DMS79 treated with DMSO at 0.1 percent for 48 hours (cell line): ENCODE measurements at places on chromosomes 3 and 15.

GRCh38 chr3:193240850-193241706 is at the start of gene PLAAT1:
Gene PLAAT1 (plus strand): TSS chr3:193241222. CDS start chr3:193255651, 14,429 bp downstream.
- peak; percentile 49 for DNase-seq

DNA sequence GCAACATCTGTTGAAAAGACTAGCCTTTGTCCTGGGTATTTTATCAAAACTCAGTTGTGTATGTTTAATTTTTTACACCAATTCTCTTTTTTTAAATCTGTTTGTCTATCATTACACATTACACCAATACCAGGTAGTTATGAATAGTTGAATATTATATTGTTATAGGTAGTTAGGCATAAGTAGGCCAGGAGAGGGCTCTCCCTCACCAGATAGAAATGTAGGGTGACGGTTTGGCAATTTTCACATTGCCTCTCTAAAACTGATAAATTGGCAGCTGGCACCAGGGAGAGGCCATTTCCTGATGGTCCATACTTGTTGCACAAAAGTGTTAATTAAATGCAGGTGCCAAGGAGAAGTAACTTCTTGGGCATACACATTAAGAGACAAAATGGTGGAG is 483.1 kb upstream of the EPHA6 start:
- DNase-seq: no peak

GRCh38 chr15:70505936-70506912 is 257.1 kb downstream of the UACA start:
- no peak for DNase-seq

DNA sequence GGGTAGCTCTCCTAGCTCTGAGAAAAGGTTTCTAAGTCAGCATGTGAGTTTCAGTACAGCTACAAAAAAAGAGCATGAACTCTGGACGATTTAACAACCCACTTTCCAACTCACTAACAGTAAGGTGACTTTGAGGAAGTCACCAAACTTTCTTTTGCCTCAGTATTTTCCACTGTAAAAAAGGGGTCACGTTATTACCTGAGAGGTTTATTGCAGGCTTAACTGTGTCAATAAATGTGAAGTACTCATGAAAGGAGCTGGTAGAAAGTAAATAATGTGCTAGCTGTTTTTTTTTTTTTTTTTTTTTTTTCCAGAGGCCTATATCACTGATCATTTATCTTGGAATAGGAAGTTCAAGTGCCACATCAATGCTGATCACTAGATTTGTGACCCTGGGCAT is 89.3 kb downstream of the PLSCR2 start:
- DNase-seq: no peak

- DNase-seq: no peak
These were observed 506.2 kb upstream of the IL12A start for GRCh38 chr3:159482241-159482993.

GRCh38 chr3:51955175-51955892 is at the start of gene GPR62:
Gene GPR62 (plus strand): TSS chr3:51955381. CDS start chr3:51955653, 272 bp downstream.
- DNase-seq: no peak

GRCh38 chr15:101579631-101580163 is 72.5 kb downstream of the TM2D3 start:
- no peak for DNase-seq

DNA sequence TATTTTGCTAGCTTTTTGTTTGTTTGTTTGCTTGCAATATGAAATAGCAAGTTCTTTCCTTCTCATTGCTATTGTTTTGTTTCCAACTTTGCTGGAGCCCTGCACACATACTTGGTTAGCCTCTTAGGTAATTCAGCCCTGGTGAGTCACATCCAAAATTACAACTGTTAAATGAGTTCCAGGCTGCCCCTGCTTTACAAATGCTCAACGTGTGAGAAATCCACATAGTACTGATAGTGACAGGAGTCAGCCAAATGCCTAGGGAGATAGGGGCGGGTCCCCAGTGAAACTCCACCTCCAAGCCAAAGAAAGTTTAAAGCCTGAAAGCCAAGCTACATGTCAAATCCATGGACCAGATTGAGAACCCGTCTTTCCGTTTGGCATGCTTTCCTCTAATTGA is 81.3 kb upstream of the RNF7 start:
- no peak for DNase-seq

GRCh38 chr3:40268802-40269524 is 40.5 kb upstream of the EIF1B start:
- no peak for DNase-seq

DNA sequence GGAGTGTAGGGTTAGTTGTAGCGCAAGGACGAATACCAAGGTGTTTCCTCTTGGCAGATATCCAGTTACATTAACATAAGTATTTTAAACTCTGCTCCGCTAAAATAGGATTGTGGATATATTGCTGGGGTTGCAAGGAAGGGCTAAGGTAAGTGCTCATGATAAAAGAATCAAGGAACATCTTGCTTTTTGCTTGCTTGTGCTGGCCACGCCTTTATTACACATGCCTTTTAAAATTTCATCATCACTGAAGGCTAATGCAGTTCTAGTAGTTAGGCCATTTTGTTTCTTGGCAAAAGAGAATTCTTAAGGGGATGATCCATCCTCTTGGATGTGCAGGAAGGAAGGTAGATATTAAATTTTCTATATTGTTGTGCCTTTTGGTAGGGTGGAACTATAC is 415.6 kb upstream of the TPM1 start:
- DNase-seq: no peak

- DNase-seq: no peak
These were observed 381.4 kb upstream of the TGFBR2 start for GRCh38 chr3:30225021-30225420.

- DNase-seq: no peak
These were observed 339.7 kb upstream of the EPHA3 start for GRCh38 chr3:88767746-88768145.

- no peak for DNase-seq
These were observed 98.7 kb downstream of the SLCO3A1 start for GRCh38 chr15:91952216-91952615.

GRCh38 chr3:13657660-13658435 is 108.9 kb downstream of the FBLN2 start:
- no peak for DNase-seq

GRCh38 chr3:152339881-152340505 is 71.3 kb downstream of the MBNL1 start:
- no peak for DNase-seq

DNA sequence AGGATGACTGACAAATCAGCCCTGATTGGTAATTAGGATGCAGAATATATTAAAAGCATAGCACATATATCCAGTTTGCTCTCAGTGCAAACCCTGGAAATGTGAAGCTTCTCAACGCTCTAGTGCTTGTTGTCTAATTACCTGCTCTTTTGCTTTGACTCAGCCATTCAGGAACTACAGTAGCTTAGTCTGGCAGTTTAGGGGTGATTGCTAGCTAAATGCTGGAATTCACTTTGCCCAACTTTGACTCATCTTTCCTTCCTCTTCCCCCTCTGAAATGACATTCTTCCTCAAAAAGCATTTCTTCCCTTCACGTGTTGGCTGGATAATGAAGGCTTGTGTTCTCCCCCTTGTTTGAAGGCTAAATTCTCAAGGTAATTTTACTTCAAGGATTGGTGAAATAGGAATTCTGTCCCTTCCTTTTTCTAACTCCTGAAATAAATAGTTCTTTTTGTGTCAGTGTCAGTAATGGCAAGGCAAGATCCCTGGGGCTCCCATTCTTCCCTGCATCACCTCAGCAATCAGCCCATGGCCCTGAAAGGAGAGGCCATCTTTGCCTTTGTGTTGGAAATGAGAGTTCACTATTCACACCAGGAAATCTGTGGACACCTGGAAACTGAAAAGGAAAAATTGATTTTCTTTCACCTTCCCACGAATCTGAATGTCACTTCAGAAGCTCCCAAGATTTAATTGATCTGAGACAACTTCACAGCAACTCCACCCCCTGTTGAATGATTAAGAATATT is 103.6 kb downstream of the ECT2 start:
- DNase-seq: no peak

GRCh38 chr15:49370782-49371181 is 52.3 kb upstream of the FGF7 start:
- DNase-seq: no peak

- no peak for DNase-seq
These were observed 96.3 kb upstream of the CHRM5 start for GRCh38 chr15:33871980-33872379.

- DNase-seq: no peak
These were observed 387.6 kb upstream of the RGMA start for GRCh38 chr15:93476491-93477177.

DNA sequence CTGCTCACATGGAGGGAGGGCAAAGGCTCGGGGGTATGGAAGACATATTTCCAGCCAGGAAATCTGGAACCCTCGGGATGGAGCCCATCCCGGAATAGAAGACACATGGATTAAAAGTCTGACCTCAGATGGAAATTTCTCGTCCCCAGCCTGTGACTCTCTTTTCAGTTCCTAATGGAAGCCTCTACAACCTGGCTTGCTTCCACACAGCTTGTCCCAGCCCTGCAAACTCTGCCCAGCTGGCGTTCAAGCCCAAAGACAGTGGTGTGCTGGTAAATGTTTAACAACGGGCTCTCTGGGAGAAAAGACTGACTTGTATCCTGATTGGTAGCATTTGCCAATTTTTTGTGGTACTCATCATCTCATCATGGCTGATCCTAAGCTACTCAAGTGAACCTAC is 35.6 kb upstream of the TLE3 start:
- no peak for DNase-seq

DNA sequence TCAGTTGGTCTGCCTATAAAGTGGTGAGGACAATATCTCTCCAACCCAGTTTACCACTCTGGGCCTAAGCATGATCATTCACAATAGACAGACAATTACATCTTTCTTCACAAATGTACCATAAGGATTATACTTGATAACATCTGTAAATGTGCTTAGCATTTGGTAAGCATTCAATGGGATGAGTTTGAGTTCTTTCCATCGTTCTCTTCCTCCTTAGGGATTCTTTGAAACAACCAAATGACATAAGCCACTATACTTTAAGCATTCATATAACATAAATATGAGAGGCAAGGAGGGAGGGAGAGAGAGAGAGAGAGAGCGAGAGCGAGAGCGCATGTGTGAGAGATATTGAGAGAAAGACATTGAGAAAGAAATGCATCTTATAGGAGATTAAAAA is 303.3 kb upstream of the CBLB start:
- no peak for DNase-seq

GRCh38 chr15:82709081-82709420 is 624 bp downstream of the AP3B2 start:
- peak; percentile 4 for DNase-seq

DNA sequence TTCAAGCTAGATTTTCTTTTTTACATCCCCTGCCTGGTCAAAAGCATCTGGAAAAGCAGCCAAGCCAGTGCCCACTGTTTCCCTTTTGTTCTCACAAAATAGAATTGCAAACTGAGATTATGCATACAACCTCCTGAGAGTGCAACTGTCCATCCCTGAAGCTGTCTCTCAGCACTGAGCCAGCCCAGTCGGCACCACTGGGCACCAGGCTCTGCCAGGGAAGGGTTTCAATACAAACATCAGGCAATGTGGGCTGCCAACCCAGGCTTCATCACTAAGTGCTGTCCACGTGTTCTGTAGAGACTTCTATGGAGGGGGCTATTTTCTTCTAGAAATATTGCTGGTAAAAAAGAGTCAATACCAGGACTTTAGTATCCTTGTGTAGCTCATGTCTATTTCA is 356.3 kb upstream of the TBL1XR1 start:
- no peak for DNase-seq

GRCh38 chr3:183586477-183586876 is 31.0 kb upstream of the KLHL6 start:
- no peak for DNase-seq

- no peak for DNase-seq
These were observed 336.1 kb downstream of the GBE1 start for GRCh38 chr3:81425198-81425868.

DNA sequence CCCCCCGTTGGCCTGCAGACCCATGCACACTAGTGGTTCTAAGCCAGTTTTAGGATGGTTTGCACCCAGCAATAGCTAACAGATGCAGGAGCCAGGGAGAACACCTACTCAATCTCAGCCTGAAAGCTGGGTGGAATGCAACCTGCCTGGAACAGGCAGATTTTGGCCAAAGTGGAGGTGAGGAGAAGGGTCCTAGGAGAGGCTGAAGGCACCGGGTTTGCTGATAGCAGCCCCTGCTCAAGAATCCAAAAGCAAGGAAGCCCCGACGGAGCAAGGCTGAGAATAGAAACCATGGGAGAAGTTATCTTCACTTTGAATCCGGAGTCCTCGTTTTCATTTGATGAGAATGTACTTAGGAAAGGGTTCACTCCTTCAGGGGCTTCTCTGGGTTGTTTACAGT is 9.9 kb downstream of the RRP9 start:
- no peak for DNase-seq

- DNase-seq: no peak
These were observed 9.5 kb downstream of the EBLN2 start for GRCh38 chr3:73070675-73071575.

DNA sequence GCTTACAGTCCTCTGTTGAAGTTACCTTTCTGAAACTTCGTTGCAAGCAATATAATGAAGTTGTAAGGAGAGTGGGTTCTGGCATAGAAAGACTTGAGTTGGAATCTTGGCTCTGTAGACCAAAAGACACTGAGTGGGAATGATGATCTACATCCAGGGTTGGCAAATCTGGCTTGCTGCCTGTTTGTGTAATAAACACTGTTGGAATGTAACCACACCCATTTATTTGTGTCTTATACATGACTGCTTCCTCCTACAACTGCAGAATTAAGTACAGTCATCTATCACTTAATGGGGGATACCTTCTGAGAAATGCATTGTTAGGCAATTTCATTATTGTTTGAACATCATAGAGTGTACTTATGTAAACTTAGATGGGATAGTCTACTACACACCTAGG is 178.4 kb upstream of the SUCLG2 start:
- DNase-seq: no peak

DNA sequence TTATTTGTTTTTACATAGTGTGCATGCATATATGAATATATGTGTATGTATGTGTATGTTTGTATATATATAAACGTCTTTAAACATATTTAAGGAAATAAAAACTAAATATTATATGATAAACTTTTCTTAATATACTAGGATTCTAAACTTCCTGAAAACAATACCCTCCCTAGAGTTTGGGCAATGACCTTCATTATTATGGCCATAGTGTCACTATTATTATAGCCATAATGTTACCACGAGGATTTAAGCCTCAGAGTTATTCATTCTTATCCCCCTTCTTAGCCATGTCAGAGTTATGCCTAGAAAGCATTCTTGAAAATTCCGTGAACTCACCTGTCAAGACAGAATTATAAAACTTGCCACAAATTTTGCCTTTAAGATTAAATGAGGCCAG is 335.5 kb downstream of the ERC2 start:
- no peak for DNase-seq

GRCh38 chr15:62773369-62774165 is 269.0 kb upstream of the TPM1 start:
- DNase-seq: no peak

- DNase-seq: no peak
These were observed 406.2 kb downstream of the CNTN4 start for GRCh38 chr3:2504912-2505311.

DNA sequence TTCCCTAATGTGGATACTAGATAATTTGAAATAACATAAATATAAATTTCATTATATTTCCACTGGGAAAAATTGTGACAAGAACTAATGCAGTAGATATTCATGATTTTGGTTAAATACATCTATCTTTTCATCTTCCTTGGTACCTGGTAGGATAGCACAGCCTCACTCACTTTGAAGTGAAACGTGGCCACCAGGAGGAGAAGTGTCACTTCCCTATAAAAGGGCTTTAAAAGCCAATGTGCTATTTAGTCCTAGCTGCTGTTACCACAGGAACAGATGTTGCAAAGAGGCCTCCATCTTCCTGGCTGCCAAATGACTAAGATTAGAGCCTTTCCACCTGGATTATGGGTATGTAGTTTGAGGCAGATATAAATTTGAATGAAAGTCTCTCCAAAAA is 140.0 kb downstream of the PLOD2 start:
- no peak for DNase-seq

- DNase-seq: no peak
These were observed 211.9 kb upstream of the ARRDC4 start for GRCh38 chr15:97748576-97748975.
